Sciatic nerve (tissue), 2 donors: ENCODE measurements at places on chromosomes 12 and 14. TPM values are rescaled to one million over a fixed set of nuclear protein-coding genes. Genes with fewer than 3 reads are reported as not detected.

PGF gene
- total RNA-seq: 12.4 TPM

GARIN6 gene
- total RNA-seq: not detected

DNA sequence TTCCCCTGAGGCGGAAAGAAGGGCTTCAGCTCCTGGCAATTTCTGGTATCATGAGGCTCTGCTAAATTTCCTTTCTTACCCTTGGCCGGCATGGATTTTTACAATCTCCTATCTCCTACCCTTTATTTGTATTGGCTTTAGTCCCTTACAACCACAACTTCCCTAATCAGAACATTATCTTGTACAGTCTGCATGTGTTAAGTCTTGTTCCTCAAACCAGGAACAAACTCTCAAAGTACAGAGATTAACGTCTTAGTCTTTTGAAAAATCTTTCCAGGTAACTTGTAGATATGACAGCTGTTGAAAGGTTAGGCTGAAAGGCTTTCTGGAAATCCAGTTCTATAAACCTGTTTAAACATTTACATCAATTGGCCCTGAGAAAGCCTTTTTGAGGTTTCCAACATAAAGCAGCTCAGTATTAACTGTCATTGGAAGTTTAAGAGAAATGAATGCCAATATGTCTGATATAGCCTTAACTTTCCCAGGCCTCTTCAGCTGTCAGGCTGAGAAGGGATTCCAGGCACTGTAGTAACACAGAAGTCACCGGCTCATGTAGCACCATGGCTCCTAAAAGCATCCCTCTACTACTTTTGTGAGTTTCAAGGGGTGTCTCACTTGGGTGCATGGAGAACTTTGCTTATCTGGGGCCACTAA lies 360.5 kb downstream of the FUT8 start:
- DNase-seq: no peak

GRCh38 chr14:91400696-91401095 lies 16.9 kb downstream of the CCDC88C start:
- DNase-seq: no peak

DNA sequence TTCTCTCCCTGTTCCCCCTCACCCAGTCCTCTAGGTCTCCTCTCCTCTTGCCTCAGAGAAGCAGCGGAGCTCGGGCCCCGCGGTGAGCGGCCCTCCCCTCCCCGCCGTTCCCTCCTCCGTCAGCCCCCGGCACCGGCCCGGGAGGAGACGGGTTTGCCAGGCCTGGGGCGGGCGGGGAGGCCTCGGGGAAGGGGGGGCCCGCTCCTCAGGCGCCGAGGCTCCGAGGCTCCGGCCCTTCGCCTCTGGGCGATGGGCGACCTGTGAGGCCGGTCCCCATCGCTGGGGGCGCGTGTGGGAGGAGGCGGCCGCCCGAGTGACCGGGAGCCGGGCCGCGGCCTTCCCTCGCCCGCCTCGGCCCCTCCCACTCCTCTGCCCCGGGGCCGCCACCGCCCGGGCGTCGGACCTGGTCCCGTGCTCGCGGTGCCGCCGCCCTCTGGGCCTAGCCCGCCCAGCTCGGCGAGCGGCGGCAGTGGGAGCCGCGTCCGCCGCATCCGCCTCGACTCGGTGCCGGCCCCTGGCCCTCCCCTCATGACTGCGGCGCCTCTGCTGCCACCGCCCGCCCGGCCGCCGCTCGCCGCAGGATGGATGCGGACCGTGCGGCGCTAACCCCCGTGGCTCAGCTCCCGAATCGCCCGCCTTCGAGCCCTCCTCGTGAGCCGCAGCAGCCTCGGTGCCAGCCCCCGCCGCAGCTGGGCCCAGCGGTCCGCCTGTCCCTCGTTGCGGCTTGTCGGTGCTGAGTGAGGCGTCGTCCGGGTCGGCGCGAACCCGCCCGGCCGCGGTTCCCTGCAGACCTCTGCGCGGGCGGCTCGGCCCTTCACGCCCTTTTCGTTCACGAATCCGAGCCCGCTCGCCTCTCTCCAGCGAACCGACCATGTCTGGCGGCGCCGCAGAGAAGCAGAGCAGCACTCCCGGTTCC lies 574 bp downstream of the WNK1 start:
- peak; percentile 78 for DNase-seq
